ENCODE measurements at places on chromosomes 6 and 20.
A peak's percentile ranks its signal among the peaks of the same experiment; 100 is the strongest.

GRCh38 chr6:157761331-157761921, 61.6 kb upstream of the SNX9 start:
- H3K4me3 ChIP-seq = peak overlapping the region; percentile 57
- peak overlapping the region; percentile 95 for H3K27ac ChIP-seq
- H3K36me3 ChIP-seq = no peaks in the 10 kb centered on the region
- peak; percentile 84 for DNase-seq

- H3K36me3 ChIP-seq = no peaks in the 10 kb centered on the region
- no peaks in the 10 kb centered on the region for H3K4me1 ChIP-seq
- no peaks in the 10 kb centered on the region for H3K27me3 ChIP-seq
- no peak overlapping the region for H3K4me3 ChIP-seq
- DNase-seq = peak; percentile 19
- no peak overlapping the region for H3K27ac ChIP-seq
Observed at GRCh38 chr20:48733296-48733790, 94.5 kb downstream of the PREX1 start.

DNA sequence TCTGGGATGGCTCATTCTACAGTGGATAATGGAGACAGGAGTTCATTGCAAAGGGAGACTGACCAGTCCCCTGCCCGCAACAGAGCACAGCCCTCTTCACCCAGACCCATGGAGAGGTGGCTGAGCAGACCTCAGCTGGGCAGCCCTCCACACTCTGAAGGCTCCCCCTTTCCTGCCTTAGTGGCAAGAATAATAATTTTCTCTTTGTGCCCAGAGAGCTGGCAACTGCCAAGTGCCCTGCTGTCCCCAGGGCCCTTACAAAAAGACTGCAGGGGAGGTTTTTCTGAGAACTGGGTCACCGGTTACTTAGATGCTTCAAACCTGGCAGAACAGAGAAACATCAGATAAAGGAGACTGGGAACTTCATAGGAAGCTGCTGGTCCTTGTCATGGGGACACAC, 35.4 kb upstream of the ZNFX1 start:
- no peaks in the 10 kb centered on the region for H3K4me1 ChIP-seq
- DNase-seq = no peak
- H3K36me3 ChIP-seq = no peaks in the 10 kb centered on the region
- no peak overlapping the region for H3K27ac ChIP-seq

- H3K27me3 ChIP-seq = peaks cover 14% of the 10 kb centered on the region
- no peak for DNase-seq
- H3K27ac ChIP-seq = no peak overlapping the region
- H3K4me1 ChIP-seq = no peaks in the 10 kb centered on the region
Observed at GRCh38 chr20:11989018-11989771, 71.5 kb downstream of the BTBD3 start.

- H3K4me3 ChIP-seq = no peak overlapping the region
- no peak overlapping the region for H3K27ac ChIP-seq
- DNase-seq = peak; percentile 48
- H3K36me3 ChIP-seq = no peaks in the 10 kb centered on the region
- H3K4me1 ChIP-seq = peaks cover 20% of the 10 kb centered on the region
Observed at GRCh38 chr6:139882977-139883728, 508.7 kb upstream of the CITED2 start.

GRCh38 chr20:36823121-36823520, 49.6 kb upstream of the DSN1 start:
- 0 out of 2 replicates have a peak, but pooled peaks cover 6% of the 10 kb centered on the region for H3K36me3 ChIP-seq
- no peak overlapping the region for H3K27ac ChIP-seq
- H3K4me3 ChIP-seq = no peak overlapping the region

- no peaks in the 10 kb centered on the region for H3K36me3 ChIP-seq
- no peak overlapping the region for H3K27ac ChIP-seq
- no peaks in the 10 kb centered on the region for H3K27me3 ChIP-seq
- no peak for DNase-seq
- no peaks in the 10 kb centered on the region for H3K4me1 ChIP-seq
Observed at GRCh38 chr6:146879406-146880117, 280.8 kb downstream of the ADGB start.

GRCh38 chr20:52532674-52533073, 341.1 kb upstream of the ZFP64 start:
- DNase-seq = no peak
- no peak overlapping the region for H3K4me3 ChIP-seq
- no peaks in the 10 kb centered on the region for H3K36me3 ChIP-seq
- no peak overlapping the region for H3K27ac ChIP-seq
- no peaks in the 10 kb centered on the region for H3K27me3 ChIP-seq
- H3K4me1 ChIP-seq = peaks cover 14% of the 10 kb centered on the region

GRCh38 chr6:94215552-94215951, 796.2 kb upstream of the EPHA7 start:
- no peak overlapping the region for H3K4me3 ChIP-seq
- no peaks in the 10 kb centered on the region for H3K27me3 ChIP-seq
- no peaks in the 10 kb centered on the region for H3K4me1 ChIP-seq
- no peaks in the 10 kb centered on the region for H3K36me3 ChIP-seq

DNA sequence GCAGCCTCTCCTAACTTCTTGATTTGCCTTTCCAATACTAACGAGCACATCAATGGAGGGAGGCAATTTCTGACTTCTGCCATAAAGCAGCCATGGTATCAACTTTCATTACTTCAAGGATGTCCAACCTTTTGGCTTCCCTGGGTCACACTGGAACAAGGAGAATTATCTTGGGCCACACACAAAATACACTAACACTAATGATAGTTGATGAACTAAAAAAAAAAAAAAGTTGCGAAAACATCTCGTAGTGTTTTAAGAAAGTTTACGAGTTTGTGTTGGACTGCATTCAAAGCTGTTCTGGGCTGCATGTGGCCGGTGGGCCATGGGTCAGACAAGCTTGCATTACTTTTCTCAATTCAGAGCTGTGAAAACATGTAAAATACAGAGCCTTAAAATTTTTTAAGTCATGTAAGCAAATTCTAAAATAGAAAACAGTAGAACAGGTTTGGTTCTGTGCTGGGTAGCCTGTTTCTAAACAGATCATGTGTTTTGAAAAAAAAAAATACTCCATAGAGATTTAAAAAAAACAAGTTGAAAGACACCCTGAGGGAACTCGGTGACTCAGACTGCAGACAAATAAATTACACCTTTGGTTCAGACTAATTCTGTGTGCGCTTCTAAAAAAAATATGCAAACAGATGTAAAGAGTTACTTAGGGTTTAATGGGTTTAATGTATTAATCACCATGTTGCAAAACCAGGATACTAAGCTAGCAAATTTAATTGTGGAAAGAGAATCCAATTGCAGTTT, 43.6 kb upstream of the SLC22A23 start:
- H3K36me3 ChIP-seq = no peaks in the 10 kb centered on the region
- no peak overlapping the region for H3K27ac ChIP-seq
- H3K27me3 ChIP-seq = no peaks in the 10 kb centered on the region
- peak; percentile 84 for DNase-seq

DNA sequence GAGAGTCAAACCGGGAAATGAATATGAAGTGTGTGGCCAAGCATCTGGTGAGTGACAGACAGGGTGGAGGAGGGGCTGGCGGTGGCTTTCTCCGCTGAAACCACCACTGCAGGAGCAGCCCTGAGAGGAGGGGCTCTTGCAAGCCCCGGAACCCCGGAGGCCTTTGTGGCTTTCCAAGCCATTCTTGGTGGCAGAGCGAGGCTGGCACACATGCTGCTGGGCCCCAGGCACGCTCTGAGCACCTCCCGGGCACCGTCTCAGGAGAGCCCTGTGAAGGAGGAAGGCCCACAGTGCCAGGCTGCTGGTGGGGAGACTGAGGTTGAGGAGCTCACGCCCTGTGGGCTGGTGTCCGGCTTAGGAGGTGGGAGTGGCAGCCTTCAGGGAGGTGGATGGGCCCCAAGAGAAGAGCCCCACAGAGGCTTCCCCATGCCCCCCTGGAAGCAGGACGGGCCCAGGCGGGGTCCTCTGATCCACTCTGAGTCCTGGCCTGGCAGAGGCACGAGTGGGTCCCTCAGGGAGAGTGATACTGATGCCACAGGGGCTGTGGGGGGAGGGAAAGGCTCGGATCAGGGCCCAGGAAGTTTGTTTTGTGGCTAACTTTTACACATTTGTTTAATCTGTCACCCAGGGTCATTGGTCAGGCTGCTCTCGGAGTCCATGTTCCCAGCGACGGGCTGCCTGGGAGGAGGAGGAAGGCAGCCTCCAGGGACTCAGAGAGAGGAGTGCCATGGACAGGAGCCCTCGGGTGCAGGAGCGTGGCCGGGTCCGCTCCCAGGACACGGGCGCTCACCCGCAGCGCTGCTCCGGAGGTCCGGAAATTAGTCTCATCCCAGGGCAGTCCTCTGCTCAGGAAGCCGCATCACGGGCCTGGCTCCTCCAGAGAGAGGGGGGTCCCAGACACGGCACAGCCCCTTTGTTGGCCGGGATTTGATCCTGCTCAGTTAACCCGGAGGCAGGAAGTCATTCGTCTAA, 170.7 kb downstream of the ERMARD start:
- no peaks in the 10 kb centered on the region for H3K36me3 ChIP-seq
- H3K4me1 ChIP-seq = no peaks in the 10 kb centered on the region
- DNase-seq = no peak
- H3K27me3 ChIP-seq = no peaks in the 10 kb centered on the region

DNA sequence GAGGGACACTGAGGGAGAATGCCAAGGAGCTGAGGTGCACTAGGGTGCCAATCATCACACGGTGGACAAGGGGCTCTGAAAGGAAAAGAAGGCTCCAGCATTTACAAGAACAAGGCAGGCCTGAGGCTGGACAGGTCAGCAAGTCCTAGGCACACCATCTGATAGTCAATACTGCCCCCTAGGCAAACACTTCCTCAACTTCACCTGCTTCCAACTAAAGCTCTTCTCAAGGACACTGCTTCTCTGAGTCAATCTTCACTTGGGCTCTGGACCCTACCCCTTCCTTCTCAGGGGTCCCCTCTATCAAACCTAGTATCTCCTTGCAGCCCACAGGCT, 37.7 kb upstream of the SLC4A11 start:
- peaks cover 39% of the 10 kb centered on the region for H3K36me3 ChIP-seq
- H3K27me3 ChIP-seq = no peaks in the 10 kb centered on the region
- H3K4me3 ChIP-seq = no peak overlapping the region
- DNase-seq = peak; percentile 37
- no peaks in the 10 kb centered on the region for H3K4me1 ChIP-seq

DNA sequence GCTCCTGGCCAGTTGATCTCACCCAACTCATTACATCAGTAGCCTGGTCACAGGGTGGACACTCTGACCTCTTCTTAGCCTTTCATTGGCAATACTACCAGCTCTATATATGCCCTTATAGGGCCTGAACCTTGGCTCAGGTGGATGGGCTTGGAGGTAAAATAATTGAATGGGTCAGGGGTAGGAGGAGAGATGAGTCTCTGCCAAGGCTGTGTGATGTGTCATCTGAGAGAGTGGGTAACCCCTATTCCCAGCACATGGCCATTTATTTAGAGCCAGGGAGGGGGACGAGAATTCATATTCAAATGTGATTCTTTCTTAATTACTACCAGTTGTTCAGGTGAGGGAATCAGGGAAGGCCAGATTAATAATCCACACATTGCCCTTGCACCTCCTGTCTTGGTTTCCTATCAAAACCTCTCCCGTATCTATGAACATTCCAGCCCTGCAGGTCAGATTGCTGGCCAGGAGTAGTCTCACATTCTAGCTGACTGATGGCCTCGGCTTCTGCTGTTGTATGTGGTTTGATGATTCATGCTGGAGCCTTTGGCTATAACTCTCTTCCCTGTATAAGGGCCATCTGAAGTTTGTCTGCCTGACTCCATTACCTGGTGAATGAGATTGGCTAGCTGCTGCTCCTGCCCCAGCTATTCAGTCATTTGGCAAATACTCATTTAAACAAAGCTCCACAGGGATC, 13.4 kb downstream of the C20orf173 start:
- peaks cover 10% of the 10 kb centered on the region for H3K4me1 ChIP-seq
- H3K4me3 ChIP-seq = no peak overlapping the region
- no peaks in the 10 kb centered on the region for H3K36me3 ChIP-seq
- no peaks in the 10 kb centered on the region for H3K27me3 ChIP-seq
- DNase-seq = peak; percentile 89

DNA sequence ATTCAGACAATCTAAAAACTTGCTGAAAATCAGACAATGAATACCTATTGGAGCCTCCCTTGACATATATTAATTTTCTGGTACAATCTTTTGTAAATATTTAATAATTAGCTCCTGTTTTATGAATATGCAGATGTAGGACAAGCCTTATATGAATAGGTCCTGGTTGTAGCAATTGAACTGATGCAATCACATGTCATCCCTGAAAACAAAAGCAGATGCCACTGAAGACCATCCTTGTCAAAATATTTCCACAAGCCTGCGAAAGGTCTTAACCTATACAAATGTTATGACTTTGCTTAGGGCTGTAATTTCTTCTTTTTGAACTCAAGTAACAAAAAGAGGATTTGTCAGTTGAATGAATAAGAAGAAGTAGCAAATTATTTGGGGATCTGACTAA, 722.1 kb downstream of the EYS start:
- H3K27ac ChIP-seq = no peak overlapping the region
- no peaks in the 10 kb centered on the region for H3K4me1 ChIP-seq
- DNase-seq = no peak
- H3K27me3 ChIP-seq = no peaks in the 10 kb centered on the region
- H3K36me3 ChIP-seq = no peaks in the 10 kb centered on the region

DNA sequence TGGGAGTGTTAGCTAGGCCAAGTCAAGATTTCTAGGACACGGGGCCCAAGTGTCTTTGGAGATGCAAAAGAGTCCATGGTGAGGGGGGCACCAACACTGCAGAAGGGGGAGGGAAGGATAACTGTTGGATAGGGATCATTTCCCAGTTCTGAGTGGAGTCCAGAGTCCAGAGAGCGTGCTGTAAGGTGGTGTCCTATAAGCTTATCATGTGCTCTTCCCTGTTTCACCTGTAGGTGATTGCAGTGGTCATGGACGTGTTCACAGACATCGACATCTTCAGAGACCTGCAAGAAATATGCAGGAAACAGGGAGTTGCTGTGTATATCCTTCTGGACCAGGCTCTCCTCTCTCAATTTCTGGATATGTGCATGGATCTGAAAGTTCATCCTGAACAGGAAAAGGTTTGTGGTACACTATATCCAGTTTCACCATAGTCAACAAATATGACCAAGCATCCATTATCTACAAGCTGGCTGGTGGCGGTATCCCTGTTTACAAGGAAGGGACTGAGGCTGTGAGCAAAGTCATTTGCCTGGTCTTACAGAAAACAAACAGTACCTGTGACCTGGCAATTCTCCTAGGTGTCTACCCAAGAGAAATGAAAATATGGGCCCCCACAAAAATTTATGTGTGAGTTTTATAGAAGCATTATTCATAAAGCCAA, 15.6 kb downstream of the FAM83D start:
- H3K27me3 ChIP-seq = no peaks in the 10 kb centered on the region
- no peak overlapping the region for H3K27ac ChIP-seq
- no peaks in the 10 kb centered on the region for H3K36me3 ChIP-seq
- no peaks in the 10 kb centered on the region for H3K4me1 ChIP-seq

- H3K27ac ChIP-seq = no peak overlapping the region
- no peak overlapping the region for H3K4me3 ChIP-seq
- no peaks in the 10 kb centered on the region for H3K36me3 ChIP-seq
- H3K27me3 ChIP-seq = no peaks in the 10 kb centered on the region
- H3K4me1 ChIP-seq = no peaks in the 10 kb centered on the region
- DNase-seq = no peak
Observed at GRCh38 chr6:126111327-126111726, 125.0 kb downstream of the TRMT11 start.

DNA sequence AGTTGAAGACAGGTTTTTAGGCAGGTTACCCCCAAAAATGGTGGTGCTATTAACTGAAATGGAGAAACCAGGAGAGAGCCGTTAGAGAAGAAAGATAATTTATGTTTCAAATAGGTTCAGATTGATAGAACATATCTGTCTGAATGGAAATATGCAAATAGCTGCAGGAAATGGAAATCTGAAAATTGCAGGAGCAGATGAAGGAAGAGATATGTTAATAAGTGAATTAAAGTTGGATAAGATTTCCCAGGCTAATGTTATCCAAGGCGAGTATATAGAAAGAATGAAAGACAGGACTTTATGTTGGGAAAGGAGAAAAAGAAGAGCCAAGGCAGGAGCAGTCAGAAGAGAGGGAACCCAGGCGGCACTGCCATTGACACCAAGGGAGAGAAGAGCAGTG, 365.6 kb downstream of the ARHGAP18 start:
- no peaks in the 10 kb centered on the region for H3K27me3 ChIP-seq
- DNase-seq = no peak
- no peaks in the 10 kb centered on the region for H3K36me3 ChIP-seq
- no peak overlapping the region for H3K4me3 ChIP-seq
